Stimulated activated CD4-positive, alpha-beta T cell treated with anti-CD3 and anti-CD28 coated beads, Interleukin-1b, Interleukin-23, amount 100 ng/mL, for 24 hours (primary cell): ENCODE measurements at places on chromosomes 2 and 18.

DNA sequence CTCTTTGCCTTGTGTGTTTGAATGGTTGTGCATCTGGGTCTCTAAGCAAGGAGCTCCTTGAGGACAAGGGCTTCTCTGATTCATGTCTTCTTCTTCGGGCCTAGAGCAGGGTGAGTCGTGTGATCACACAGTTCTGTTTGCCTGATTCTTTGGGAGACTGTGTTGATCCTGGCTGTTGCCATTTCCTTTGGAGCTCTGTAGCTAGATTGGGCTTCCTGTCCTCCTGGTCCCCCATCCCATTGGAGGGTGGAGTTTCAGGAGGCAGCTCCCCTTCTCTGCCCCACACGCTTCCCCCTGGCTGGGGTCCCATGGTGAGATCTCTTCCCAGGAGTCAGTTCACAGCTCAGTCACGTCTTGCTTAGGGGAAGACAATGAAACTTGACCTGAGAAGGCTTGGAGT lies 92.8 kb downstream of the TRIB2 start:
- no peak for DNase-seq

- no peak for DNase-seq
Observed at GRCh38 chr2:148721991-148722777, 77.6 kb downstream of the EPC2 start.

DNA sequence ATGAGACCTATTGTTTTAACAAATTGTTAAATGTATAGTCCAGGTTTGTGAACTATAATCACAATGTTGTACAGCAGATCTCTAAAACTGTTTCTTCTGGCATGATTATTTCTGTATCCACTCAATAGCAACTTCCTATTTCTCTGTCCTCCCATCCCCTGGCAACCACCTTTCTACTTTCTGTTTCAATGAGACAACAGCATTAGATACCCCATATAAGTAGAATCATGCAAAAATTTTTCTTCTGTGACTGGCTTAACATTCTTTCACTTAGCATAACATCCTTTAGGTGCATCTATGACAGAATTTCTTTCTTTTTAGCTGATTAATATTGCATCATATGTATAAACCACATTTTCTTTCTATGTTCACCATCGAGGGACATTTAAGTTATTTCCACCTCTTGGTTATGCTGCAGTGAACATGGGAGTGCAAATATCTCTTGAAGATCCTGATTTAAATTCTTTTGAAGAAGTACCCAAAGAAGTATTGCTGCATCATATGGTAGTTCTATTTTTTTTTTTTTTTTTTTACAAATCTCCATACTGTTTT lies 713.5 kb downstream of the LRP1B start:
- no peak for DNase-seq

DNA sequence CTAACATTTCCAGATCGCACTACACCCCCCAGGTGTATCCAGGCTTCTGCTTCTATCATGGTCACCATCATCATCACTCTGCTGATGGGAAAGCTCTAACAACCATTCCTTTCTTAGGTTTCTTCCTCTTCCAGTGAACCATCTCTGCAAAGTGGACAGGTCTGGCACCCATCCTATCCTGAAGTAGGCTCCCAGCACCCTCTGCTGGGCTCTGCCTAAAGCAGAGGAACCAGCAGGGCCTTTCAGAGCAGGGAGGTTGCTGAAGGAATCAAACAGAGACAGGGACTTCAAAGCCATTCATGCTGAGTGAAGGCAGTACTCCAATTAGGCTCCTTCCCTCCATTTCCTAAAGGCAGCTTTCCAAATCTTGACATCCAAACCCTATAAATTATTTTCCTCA lies 27.2 kb upstream of the SATB2 start:
- DNase-seq = no peak

- no peak for DNase-seq
Observed at GRCh38 chr2:63699549-63699839, 110.7 kb downstream of the MDH1 start.

DNA sequence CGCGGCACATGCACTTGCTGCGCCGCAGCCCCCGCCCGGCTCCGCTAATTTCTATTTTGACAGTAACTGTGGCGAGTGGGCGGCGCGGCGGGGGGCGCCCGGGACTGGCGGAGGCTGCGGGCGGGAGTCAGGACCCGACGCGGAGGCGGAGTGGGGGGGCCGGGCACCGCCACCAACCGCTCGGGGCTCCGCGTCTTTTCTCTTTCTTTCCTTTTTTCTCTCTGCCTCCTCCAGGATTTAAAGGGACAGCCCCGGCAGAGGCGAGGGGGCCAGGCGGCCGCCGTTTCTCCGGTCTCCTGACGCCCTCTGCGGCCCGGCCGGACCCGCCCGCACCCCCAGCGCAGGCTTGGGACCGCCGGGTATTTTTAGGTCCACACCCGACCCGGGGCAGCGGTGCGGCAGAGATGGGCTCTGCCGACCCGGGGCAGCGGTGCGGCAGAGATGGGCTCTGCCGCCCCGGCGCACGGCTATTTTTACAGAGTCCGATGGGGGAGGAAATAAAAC lies 460 bp upstream of the ZBTB7C start:
- DNase-seq = no peak

DNA sequence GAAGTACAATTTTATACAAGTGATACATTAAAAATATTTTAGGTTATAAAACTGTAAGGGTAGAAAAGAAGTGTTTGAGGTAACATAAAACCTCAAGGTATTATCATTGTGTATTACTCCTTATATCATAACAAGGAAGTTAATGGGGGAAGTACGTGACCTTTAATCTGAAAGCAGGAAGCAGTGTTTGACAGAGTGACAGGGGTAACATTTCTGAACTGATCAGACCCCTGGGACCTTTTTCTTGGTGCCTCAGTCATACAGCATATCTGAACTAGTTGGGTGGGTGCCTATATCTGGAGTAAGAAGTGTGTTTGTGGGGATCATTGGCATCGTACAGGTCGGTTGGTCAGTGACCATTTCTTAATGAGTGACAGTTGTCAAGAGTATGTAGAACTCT lies 43.0 kb downstream of the MALT1 start:
- no peak for DNase-seq

DNA sequence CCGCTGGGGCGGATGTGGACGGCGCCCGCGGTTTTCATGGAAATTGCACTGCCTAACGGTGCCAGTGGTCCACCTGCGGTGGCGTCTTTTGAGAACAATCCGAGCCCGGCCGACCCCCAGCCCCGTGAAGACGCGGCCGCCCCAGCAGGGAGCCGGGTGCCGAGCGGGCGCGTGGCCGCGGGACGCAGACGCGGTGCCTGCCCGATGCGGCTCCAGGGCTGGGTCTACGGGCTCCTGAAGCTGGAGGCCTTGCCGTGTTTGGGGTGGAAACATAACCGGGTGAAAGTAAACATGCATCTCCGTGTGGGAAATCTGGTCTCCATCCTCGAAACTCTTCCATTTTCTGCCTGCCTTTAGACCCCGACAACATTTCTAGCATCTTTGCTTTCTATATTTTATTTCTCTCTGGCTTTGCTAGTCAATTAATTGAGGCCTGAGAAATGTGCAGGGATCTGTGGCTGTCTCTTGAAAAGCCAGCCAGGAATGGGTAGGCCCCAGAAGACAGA lies 572 bp downstream of the INPP4A start:
- DNase-seq = no peak

GRCh38 chr2:101341901-101342624 lies 33.6 kb upstream of the RNF149 start:
- DNase-seq = peak; percentile 75

GRCh38 chr18:57164401-57164800 lies 17.5 kb downstream of the BOD1L2 start:
- no peak for DNase-seq
